ENCODE measurements at places on chromosomes 13 and 19. TPM values are rescaled to one million over a fixed set of nuclear protein-coding genes. Genes with fewer than 3 reads are reported as not detected.

- DNase-seq = no peak
These were observed 35.4 kb upstream of the MAP3K10 start for GRCh38 chr19:40155749-40156265.

DNA sequence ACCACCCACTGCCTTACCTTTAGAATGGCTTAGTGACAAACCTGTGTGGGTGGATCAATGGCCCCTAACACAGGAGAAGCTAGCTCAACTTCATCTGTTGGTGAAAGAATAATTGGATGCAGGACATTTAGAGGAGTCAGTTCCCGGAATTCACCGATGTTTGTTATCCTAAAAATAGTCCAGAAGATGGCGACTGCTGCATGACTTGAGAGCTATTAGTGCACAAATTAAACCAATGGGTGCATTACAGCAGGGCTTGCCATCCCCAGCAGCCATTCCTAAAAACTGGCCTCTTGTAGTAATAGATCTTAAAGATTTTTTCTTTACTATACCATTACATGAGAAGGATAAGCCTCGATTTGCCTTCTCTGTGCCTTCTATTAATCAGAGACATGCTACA lies 46.8 kb upstream of the ZNF726 start:
- no peak for DNase-seq

DNA sequence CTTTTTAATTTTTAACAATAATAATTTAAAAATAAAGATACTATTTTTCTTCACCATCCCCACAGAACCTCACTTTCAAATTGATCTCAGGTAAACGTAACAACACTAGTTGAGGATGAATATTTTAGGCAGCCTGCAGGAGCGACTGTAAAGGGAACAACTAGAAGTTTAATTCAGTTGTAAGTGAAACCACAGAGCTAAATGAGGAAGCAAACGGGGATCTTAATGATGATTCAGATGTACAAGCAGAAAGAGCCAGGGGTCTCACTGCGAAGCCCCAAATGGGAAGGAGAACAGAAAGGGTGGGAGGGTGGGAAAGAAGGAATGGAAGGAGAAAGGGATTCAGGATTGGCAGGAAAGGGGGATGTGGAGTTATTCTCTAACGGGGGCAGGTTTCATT lies 54.6 kb upstream of the RAP2A start:
- no peak for DNase-seq

DNA sequence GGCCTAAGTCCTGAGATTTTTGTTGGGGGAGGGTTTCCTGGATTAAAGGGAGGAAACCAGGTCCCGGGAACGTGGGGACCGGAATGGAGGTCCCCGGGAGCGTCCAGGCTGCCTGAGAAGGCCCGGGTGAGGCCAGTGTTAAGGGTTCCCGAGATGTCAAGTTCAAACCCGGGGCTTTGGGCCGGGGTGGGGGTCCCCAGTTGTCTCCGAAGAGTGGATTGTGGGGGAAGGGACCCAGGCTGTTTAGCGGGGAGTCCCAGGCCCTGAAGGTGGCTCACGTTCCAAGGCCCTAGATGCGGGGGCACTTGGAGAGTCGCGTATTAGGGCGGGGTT lies 262 bp downstream of the COX7A1 start:
- DNase-seq = no peak

Gene CYP4F2
- polyA plus RNA-seq = not detected

Gene ZNF66
- polyA plus RNA-seq = 1.8 TPM

- no peak for DNase-seq
These were observed 1030.4 kb downstream of the SLITRK5 start for GRCh38 chr13:88701551-88701950.

Gene SLC1A6
- polyA plus RNA-seq = 0.20 TPM

DNA sequence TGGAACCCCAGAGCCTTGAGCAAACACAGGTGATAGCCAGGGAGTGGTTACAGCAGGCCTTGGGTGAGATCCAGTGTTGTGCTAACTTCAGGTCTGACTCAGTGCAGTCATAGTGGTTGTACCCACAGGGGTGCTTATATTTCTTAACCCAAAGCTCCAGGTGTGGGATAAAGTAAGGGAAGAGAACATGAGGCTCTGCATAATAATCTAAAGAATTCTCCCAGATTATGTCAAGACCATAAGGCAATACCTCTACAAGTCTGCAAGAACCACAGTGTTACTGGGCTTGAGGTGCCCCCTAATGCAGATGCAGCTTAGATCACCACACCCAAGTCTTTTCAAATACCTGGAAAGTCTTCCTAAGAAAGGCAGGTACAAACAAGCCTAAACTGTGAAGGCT lies 485.4 kb downstream of the RFC3 start:
- DNase-seq = no peak

GRCh38 chr13:37302686-37303085 lies 197.2 kb upstream of the CSNK1A1L start:
- no peak for DNase-seq

DNA sequence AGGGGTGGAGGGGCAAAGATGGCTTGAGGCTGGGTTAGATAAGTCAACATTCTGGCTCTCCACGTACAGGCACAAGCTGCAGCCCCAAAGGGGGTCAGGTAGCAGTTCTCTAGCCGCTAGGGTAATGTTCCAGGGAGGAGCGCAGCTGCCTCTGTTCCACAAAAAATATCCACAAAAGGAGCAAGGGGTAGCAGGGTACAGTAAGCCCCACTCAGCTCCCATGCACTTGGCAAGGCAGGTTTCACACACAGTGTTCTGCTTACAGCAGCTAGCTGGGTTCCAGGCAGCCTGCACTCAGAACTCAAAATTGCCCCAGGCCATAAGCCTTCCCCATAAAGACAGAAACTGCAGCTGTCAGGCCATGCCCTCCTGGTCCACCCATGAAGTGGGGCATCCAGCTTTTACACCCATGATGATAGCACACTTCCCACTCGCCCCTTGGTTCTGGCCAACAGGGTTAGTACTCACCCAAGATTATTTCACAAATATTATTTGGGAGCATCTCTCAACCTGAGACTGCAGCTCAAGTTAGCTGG lies 130.0 kb downstream of the CYSLTR2 start:
- DNase-seq = no peak

- DNase-seq = no peak
These were observed 55.8 kb upstream of the RFXAP start for GRCh38 chr13:36763126-36763722.

- no peak for DNase-seq
These were observed 82.5 kb downstream of the TSHZ3 start for GRCh38 chr19:31266731-31267130.

DNA sequence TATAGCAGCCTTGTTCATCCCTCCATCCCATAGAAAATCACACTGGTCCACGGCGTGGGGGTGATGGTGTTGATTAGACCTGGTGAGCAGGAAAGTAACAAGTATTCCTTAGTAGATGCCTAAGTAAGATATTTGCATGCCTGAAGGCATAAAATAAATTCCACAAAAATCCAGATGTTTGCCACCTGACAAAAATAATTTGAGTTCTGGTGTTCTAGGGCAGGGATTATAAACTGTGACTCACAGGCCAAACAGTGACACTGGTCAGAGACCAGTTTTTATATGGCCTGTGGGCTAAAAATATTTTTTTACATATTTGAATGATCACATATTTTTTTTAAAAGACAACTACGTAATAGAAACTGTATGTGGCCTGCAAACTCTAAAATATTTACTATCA lies 310.7 kb downstream of the RFC3 start:
- no peak for DNase-seq

DNA sequence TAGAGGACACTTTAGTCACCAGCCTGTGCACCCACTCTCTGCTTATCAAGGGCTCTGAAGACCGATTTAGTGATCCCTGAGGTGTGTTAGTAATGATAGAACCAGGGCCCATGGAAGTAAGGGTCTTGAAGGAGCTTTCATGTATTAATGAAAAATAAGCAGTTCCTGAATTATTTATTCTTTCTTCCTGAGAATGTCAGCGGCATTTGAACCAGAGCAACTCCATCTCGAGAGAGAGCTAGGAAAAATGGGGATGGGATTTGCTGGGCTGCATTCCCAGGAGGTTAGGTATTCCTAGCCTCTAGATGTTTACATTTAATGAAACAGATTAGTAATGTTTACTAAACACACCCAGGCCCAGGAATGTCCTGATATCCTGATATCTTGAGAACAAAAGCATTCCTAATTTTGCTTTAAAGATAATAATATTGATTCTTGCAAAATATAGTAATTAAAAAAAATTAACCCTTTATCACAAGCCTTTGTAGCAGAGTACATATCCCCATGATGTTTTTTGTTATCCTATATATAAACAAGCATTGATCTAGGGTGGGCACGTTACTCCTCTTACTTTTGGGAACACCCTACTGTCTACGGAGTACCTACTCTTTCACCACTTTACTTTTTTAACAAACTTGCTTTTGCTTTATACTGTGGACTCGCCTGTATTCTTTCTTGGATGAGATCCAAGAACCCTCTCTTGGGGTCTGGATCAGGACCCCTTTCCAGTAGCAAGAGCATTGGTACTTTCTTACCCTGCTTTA lies 63.1 kb downstream of the COG3 start:
- no peak for DNase-seq

Gene TIMM29
- 18.1 TPM for polyA plus RNA-seq

DNA sequence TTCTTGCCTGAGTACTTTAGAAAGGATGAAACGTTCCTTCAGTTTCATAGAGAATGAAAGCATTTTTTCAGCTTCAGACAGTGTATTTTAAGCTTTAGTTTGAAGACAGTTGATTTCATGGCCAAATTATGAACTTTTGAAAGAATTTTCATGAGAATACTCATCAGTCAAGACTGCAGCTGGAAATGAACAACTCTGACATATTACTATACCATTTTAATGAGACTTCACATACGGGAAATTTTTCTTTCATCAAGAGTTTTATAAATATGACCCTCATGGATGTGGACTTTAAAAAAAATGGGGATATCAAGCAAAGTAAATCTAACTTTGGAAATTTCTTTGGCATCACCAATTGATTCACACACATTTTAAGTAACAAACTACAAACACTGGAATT lies 6.4 kb downstream of the LATS2 start:
- DNase-seq = no peak

DNA sequence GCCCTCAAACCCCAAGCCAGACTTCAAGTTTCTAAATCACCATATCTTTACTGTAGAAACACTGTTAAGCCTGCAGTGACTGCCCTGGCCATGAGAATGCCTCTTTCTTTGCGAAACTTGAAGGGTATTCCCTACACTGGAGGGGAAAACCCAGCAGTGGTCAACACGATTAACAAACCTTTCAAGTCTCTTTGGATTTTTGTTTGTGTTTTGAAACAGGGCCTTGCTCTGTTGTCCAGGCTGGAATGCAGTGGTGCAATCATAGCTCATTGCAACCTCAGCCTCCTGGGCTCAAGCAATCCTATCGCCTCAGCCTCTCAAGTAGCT lies 17.4 kb upstream of the POMP start:
- DNase-seq = no peak

DNA sequence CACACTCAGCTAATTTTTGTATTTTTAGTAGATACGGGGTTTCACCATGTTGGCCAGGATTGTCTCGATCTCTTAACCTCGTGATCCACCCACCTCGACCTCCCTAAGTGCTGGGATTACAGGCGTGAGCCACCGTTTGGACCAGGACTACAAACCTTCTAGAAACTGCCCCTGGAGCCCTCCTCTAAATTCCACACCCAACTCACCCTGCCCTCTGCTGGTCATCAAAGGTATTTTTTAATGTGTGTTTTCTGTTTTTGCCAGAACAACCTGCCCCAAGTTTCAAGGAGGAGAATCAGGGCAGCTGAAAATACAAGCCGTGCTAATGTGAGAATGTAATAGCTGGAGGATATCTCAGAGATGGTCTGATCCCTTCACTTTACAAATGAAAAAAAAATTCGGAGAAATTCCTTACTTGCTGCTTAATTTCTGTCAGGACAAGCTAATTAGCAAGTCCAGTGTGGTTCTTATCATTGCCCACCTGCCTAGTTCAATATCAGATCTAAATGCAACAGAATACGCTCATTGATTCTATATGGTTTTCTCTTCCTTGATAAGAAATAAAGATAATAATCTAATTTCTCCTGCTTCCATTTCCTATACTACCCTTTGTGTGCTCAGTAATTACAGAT lies 4.1 kb downstream of the ATP8A2 start:
- DNase-seq = no peak

DNA sequence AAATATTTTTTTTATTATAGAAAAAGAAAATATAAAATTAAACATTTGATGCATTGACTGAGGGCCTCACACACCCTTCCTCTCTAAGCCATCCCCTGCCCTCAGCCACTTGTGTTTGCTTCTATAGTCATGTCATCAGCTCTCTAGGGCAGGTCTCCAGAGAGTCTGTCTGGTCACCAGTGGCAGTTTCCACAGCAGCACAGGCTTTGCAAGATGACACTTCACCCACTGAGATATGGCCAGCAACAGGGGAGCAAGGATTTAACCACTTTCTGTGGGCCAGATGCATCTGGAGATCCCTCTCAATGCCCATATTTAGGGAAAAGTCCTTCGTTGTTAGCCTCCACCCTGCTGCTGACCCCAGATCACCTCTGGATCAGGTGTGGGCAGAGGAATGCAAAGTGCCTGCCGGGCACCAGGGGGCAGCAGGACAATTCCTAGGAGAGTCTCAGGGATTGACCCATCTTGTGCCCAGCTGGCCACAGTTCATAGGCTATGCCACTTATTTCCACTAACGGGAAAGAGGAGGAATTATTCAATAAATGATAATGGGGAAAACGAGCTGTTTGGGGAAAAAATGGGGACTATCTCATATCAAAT lies 4.8 kb downstream of the ABCC4 start:
- no peak for DNase-seq

Measured in forelimb muscle (tissue), 1 donor.